COLO829 (cell line): ENCODE measurements at places on chromosomes 4 and X.

GRCh38 chr4:6309777-6310176 is 40.1 kb downstream of the WFS1 start:
- DNase-seq = no peak

DNA sequence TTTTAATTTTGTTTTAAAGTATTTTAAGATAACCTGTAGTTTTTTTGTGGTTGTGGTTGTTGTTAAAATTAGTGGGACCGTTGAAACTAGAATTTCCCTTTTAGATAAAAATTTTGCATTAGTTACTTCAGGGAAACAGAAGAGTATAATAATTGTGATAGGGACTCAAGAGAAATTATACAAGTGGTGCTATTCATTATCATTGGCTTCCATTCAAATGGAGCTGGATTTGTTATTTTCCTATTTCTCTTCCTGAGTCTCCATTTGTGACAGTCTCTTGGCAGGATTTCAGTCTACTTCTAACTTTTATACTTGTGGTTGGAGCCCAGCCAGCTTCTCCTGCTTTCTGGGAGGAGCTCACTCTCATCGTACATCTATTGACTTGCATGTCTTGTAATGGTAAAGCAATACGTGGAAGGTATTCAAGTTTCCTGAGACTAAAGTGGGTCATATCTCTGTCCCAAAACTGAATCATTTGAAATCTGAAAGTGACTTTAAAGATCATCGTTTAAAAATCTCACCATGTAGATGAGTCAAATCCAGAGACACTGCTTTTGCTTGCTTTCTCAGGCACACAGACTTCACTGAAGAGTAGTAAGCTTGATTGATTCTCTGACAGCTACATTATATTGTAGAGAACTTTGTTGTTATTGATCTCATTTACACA is 155.8 kb downstream of the RPA4 start:
- peak; percentile 40 for DNase-seq

DNA sequence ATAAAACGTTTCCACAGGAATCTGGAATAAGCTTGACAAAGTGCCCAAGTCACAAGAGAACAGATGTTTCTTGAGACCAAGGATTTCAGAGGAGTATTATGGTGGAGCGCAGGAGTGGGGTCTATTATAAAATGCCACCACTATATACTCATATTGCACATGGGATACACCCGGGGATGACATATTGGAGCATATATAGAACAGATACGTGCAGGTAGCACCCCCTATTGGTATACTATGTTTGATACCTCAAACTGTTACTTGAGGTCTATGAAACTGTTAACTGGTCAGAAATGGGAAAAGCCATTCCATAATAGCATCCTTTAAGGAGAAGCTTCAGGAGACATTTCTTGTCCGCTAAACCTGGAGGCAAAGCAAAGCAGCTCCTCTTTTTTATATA is 86.0 kb downstream of the PCYT1B start:
- DNase-seq = peak; percentile 20

GRCh38 chr4:109559625-109559982 is 442 bp upstream of the MCUB start:
- DNase-seq = no peak

GRCh38 chr4:101104312-101105052 is 242.8 kb downstream of the PPP3CA start:
- DNase-seq = no peak

GRCh38 chr4:959338-960139 is 13.8 kb downstream of the DGKQ start:
- no peak for DNase-seq

- DNase-seq = no peak
These were observed 196.4 kb downstream of the QDPR start for GRCh38 chr4:17315459-17315858.
